CD14-positive monocyte (primary cell): ENCODE measurements at places on chromosomes 2 and 18.
A peak's percentile ranks its signal among the peaks of the same experiment; 100 is the strongest.

- peak; percentile 69 for DNase-seq
These were observed 17.4 kb upstream of the MRPL33 start for GRCh38 chr2:27754138-27754588.

DNA sequence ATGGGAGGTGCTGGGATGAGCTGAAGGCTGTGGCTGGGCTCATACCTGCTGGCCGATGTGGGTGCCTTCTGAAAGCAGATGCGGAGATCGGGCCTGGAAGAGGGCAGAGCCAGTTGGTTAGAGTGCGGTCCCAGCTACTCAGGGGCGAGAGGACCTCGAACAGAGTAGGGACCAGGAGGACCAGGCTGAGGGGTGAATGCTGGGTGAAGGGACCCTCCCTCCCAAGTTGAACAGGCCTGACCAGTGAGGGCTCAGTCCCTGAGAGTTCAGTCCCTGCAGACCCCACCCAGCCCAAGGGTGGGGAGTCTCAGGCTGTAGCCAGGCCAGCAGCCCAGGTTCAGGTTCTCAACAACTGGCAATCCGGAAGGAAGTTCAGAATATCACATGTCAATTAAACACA is 232.8 kb upstream of the HS6ST1 start:
- DNase-seq = no peak

- peak; percentile 73 for DNase-seq
These were observed 3.0 kb downstream of the NRBP1 start for GRCh38 chr2:27431395-27431794.

DNA sequence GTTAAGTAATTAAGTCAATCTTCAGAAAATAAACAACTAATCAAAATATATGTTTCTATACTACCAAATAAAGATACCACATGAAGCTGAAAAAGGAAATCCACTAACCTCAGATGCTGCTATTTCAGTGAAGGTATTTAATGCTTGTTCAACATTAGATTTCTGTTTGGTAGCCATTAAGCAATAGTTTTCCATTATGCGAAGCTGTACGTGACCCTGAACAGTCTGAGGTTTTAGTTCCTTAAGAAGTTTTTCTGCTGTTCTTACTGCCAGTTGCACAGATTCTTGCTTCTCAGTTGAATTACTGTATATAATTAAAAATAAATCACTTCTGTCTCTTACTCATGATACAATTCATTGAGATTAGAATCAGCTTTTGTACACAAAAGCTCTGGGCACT is 65.4 kb downstream of the TTC21B start:
- no peak for DNase-seq

DNA sequence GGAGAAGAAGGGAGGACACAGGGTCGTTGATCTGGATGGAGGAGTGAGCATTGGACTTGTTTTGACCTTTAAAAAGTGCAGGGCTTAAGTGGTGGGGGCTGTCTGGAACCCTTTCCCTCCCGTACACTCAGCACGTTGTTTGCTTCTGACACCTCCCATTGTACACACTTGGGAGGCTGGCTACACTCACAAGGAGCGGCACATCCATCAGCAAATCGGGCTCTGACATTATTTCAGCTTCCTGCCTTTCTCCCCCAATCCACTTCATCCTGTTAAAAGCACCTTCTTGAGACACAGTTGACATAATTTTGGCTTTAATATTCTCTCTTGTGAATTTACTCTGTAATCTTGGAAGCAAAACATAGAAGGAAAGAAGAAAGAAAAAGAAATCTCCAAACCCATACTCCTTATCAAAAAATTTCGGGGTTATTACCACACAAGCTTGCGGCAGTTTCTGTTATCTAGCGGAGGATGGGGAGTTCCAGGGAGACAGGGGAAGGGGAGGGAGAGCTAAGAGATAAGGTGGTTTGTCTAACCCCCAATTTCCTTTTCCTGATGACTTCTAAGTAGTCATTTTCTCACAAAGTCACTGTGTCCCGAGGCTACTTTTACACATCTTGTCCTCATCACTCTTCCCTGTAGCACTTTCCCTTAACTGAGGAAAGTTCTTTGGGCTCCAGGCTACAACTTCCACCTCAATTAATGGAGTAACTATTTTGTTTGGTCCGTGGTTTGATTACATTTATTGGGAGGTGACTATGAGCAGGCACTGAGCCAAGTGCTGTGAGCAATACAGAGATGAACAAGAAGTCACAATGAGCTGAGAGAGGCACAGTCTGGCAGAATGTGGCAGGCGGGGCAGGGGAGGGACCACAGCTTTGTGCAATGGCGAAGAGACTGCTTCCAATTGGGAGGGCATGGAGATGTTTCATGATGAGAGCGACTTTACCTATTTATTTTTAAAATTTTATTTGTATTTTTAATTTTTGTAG is 240.1 kb upstream of the MEX3C start:
- DNase-seq = no peak

- DNase-seq = no peak
These were observed 42.9 kb upstream of the SPHKAP start for GRCh38 chr2:228224410-228224809.

DNA sequence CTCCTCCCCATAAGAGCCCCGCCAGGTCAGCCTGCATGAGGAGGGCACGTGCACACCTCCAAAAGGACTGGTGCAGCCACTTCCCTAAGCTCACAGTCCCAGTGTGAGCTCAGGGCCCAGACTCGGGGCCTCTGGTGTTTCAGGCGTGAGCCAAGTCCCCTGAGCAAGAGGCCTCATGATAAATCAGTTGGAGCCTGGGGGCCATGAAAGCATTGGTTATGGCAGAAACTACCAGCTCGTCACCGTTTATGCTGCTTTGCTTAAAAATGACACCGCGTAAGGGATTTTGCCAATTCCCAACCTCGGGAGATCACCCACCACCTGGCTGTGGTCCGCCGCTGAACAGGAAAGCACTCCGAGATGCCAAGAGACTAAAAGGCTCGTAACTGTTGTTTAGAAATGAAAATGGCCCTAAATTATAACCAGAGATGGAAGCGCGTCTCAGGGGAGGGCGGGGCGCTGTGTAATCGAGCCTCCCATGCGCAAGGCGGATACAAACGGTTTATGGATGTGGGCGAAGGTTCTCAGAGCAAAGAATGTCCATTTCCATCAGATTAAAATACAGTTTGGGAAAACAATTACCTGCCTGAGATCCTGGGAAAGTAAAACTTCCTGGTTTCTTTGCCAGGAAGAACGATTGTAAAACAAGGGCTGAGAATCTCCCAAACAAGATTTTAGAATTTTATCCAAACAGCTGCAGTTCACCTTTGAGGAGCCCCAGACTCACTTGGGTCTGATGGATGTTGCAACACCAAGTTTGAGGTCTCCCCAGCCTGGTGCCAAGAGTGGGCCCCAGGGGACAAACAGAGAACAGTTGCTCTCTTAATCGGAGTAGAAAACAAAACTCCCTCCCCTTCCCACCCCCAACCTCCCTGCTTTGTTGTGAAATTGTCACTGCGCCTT is 141.4 kb downstream of the BCL2 start:
- DNase-seq = no peak

- no peak for DNase-seq
These were observed 166.0 kb upstream of the FAM98A start for GRCh38 chr2:33765122-33765521.

GRCh38 chr2:230891064-230891463 is 26.3 kb downstream of the ITM2C start:
- DNase-seq = no peak

GRCh38 chr2:115543461-115543860 is 1101.0 kb downstream of the DPP10 start:
- DNase-seq = no peak

- DNase-seq = no peak
These were observed 46.8 kb upstream of the ACTR3 start for GRCh38 chr2:113842919-113843736.
